ENCODE measurements at places on chromosomes 5 and 9. TPM values are rescaled to one million over a fixed set of nuclear protein-coding genes. Genes with fewer than 3 reads are reported as not detected.

The CKMT2 gene
- total RNA-seq: 3.4 TPM

- H3K27me3 ChIP-seq: no peaks in the 10 kb centered on the region
- H3K4me3 ChIP-seq: no peak overlapping the region
- H3K27ac ChIP-seq: no peak overlapping the region
- H3K4me1 ChIP-seq: peaks cover 2% of the 10 kb centered on the region
- DNase-seq: no peak
These were observed 159.9 kb downstream of the NTRK2 start for GRCh38 chr9:84829471-84829870.

The GAS1 gene
- total RNA-seq: 163 TPM

- no peaks in the 10 kb centered on the region for H3K27me3 ChIP-seq
- no peak for DNase-seq
- no peaks in the 10 kb centered on the region for H3K36me3 ChIP-seq
These were observed 167.0 kb downstream of the TTC39B start for GRCh38 chr9:15140051-15140450.

The OBP2B gene
- not detected for total RNA-seq
